ENCODE measurements at places on chromosomes 1 and 21.

DNA sequence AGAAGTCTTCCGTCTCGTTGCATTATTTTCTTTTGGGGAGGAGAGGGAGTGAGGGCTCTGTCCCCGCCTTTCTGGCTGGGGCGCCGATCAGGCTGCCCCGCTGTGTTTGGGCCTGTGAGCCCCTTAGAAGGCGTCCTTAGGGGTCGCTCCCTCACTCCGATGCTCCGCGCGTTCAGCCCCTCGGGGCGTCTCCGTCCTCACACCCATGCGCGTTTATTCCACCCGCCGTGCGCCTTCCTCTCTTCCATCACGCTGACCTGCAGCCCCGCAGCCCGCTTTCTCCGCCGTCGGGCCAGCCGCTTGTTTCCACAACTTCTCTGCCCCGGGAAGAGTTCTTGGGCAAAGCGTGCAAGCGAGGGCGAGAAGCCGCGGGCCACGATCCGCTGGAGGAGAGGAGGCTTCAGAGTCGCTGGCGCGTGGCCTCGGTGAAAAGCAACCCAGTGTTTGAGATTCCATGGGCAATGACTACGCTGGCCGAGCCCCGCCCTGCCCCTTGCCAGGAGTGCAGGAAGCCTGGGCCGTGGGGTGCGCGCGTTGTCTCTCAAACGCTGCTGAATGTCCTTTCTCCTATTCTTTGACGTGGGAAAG lies 27.7 kb downstream of the TRIM11 start:
- DNase-seq: no peak

DNA sequence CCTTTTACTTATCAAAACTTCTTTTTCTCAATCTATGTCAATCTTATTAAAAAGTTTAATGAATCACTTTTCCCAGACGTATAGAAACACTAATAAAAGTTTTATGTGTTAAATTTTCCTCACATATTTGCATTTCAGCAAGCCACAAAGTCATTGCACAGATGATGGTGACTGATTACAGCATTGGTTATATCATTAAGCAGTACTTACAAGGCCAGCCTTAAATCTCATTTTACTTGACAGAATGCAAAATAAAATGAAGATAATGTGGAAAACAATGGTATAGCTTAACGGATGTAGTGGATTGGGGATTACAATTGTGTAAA lies 39.5 kb downstream of the TMEM200B start:
- no peak for DNase-seq

DNA sequence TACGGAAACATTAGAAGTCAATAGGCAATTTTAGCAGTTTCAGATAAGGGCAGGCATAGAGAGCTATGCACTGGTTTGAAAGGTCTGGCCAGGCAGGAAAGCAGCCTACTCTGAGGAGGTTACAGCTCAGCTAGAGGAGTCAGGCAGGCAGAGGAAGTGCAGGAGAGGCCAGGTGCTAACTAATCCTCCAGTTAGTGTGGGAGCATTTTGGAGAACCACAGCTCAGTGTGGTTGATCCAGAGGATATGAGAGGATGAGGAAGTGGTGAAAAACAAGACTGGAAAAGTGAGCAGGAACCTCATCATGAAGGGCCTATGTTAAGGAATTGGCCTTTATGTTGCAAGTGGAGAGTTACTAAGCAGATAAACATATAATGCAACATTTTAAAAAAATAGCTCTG lies 282.4 kb upstream of the SGIP1 start:
- DNase-seq: no peak

DNA sequence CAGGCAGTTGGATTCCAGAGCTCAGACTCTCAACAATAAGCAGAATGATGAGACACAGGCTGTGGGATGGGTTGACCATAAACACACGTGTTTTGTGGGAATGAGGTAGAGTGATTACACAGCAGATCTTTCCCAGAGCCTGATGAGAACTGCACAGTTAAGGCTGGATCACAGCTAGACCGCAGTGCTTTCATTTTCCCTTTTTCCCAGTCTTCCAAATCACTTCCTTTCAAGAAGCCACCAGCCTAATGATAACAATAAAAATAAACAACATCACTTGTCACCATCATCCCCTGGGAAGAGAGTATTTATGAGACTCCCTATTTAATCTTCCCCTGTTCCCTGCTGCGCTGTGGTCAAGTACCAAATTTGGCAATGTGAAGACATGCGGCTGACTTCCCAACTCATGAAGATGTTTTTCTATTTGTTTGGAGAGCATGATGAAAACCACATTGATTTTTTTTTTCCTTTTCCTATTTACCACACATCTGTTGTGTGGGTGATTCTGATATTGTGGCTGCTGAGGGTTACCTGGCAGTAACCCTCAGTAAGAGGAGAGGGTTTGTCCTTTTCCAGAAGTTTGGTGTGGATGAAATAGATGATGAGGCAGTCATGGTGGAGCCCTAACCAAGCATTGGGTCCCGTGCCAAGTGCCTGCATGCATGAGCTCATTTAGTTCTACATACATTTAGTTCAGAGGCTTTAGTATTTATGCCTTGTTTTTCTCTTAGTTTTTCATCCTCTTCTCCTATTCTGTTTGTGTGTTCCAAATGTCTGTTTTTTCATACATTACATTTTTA lies 248.9 kb upstream of the HOOK1 start:
- DNase-seq: no peak

- no peak for DNase-seq
Measured at GRCh38 chr1:199762572-199762971, 264.9 kb upstream of the NR5A2 start.

- DNase-seq: no peak
Measured at GRCh38 chr1:24415910-24416665, 486 bp downstream of the NIPAL3 start.
